Stimulated activated CD8-positive, alpha-beta memory T cell treated with anti-CD3 and anti-CD28 coated beads, Interleukin-4, amount 100 ng/mL, for 4 hours (primary cell): ENCODE measurements at places on chromosomes 3 and 15.

GRCh38 chr15:75723847-75724660, 11.4 kb upstream of the CSPG4 start:
- DNase-seq = no peak

GRCh38 chr3:32077260-32078084, 28.9 kb upstream of the GPD1L start:
- DNase-seq = no peak

DNA sequence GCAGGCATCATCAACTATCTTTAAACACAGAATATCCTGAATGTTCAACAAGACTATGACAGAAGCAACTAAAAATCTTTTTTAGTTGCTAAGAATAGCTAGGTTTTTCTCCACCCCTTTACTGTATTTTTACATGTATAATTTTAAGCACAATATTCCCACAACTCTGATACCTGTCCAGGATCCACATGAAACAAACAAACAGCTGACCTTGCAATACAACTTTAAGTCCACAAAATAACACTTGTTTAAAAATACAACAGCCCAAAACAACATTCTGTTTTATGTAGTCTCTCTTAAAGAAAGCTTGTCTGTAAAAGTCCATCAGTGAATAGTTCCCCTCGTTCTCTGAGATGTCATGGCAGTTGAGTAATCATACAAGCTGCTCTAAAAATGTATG, 41.1 kb downstream of the IFT57 start:
- no peak for DNase-seq

- DNase-seq = no peak
Measured at GRCh38 chr3:148433665-148434064, 264.0 kb upstream of the AGTR1 start.

DNA sequence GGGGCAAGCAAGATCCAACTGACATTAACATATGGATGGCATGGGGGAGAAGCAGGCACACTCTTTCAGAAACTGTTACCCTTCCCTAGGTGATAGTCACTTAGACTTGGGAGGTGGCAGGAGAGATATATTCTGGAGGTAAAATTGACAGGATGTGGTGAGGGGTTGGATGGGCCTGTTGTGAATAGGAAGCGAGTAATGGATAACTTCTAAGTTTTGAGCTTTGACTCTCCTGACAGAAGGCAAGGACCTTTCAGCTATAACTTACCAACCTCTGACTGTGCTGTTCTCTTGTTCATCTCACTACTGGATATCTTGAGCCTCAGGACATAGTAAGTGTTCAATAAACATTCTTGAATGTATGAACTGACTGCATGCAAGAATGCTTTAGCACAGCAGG, 1.9 kb upstream of the PDIA5 start:
- DNase-seq = no peak

- no peak for DNase-seq
Measured at GRCh38 chr3:185402561-185402960, 39.6 kb downstream of the MAP3K13 start.

DNA sequence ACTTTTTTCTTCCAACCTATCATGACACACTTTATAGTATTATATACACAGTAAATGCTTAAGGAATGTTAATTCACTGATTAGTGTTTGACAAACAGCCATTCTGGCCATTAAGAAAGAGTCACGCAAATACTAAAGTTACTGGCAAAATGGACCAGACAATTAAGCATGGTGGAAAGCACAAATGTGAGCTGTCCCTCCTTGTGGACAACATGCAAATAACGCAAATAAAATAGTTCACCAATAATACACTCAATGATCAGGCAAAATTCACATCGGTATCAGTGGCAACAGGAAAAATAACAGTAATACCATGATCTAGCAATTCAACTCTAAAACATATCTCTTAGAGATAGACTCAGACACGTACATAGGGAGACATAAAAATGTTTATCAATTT, 71.7 kb downstream of the NEDD4 start:
- DNase-seq = no peak
